Stimulated activated CD8-positive, alpha-beta memory T cell treated with anti-CD3 and anti-CD28 coated beads, Interleukin-7, amount 100 ng/mL, for 1 hour (primary cell): ENCODE measurements at places on chromosomes 2 and 18.

- no peak for DNase-seq
Measured at GRCh38 chr2:18413676-18414396, 146.6 kb downstream of the RDH14 start.

GRCh38 chr2:157325786-157326185 lies at the start of gene ERMN:
Gene ERMN, minus strand, starts transcription at chr2:157325824. Its CDS starts 182 bp downstream, at chr2:157325642.
- no peak for DNase-seq

GRCh38 chr2:99802734-99803133 lies 312.9 kb upstream of the REV1 start:
- DNase-seq = no peak

- no peak for DNase-seq
Measured at GRCh38 chr2:44743473-44743872, 198.0 kb upstream of the SIX3 start.

GRCh38 chr2:88711289-88711688 lies 19.8 kb downstream of the RPIA start:
- DNase-seq = no peak

- DNase-seq = no peak
Measured at GRCh38 chr2:74712223-74713053, 58.4 kb downstream of the SEMA4F start.

- DNase-seq = peak; percentile 39
Measured at GRCh38 chr2:241950413-241951315, 81.1 kb downstream of the RTP5 start.

DNA sequence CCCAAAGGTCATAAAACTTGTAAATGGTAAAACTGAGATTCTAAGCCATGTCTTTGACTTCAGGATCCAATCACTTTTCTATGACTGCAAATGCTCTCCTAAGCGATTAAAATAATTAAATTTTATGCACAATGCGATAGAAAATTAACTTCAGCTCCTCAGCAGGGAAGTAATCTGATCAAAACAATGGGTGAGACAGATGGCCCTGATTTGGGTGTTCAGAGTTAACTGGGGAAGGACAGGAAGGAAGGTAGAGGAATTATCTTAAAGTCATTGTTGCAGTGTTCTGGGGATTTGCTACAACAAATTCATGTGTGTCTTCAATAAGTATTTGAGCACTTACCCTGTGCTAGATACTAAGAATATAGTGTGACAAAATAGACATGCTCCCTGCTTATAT lies 446.0 kb upstream of the MEX3C start:
- DNase-seq = no peak

- DNase-seq = no peak
Measured at GRCh38 chr18:36856815-36857214, 27.9 kb downstream of the KIAA1328 start.

GRCh38 chr18:70047931-70048603 lies 100.4 kb upstream of the CD226 start:
- DNase-seq = no peak

DNA sequence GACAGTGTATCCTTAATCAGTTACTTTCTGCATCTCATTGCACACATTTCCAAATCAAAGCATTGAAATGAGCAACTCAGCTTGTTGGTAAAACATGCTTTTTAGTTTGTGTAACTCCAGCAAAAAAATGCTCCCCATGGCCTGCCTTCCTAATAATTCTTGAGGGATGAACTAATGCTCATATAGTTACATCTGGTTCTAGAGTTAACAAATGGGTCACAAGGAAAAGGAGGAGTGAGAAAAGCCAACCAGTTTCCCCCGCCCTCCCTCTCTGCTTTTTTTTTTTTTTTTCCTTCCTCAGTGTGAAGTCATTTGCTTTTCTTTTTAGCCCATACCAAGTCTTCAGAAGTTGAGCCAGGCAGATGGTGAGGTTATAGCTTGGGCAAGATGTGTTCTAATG lies 231.7 kb downstream of the MTX2 start:
- DNase-seq = no peak

- no peak for DNase-seq
Measured at GRCh38 chr2:166881177-166881576, 7.1 kb upstream of the XIRP2 start.

DNA sequence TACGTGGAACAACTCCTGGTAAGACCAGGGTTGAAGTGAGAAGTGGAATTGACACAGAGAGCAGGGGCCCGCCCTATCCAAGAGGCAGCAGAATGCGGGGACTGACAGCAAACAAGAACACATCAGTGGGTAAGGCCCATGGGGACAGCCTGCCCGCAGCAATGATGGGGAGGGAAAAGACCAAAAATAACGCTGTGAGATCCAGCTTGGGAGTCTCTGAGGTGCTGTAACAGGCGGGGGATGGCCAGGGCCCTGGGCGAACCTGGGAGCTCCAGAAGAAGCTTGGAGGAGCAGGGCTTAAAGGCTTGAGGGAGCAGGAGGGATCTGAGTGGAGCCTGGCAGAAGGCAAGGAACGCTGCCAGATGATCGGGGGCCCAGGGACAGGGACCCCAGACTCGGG lies 173.4 kb downstream of the TMEM200C start:
- no peak for DNase-seq

GRCh38 chr2:162787616-162788015 lies 51.0 kb downstream of the KCNH7 start:
- DNase-seq = no peak

DNA sequence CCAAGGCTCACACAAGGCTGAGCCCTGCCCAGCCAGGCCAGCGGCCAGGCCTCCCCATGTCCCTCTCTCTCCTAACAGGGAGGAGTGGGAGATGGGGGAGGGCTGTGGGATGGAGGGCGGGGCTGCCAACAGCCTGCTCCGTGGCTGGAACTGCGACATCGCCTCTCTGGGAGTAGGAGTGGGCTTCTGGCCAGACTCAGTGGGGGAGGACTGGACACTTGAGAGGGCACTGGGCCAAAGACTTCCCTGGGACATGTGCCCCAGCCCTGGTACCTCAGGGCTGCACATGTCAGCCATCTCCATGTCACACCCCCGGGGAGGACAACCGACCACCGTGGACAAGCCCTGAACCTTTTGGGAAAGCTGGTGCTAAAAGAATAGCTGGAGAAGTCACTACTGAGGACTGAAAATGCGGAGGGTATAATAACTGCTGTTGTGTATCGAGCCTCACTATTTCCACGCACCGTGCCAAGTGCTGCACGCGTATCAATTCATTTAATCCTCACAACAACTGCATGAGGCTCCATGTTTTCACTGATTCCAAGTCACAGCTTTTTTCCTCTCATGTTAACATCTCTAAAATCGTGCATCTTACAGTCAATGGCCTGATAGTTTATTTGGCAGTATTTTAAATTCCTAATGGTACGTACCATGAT lies 127.3 kb downstream of the MSH2 start:
- no peak for DNase-seq

- DNase-seq = no peak
Measured at GRCh38 chr2:181239201-181239799, 217.9 kb upstream of the ITGA4 start.

DNA sequence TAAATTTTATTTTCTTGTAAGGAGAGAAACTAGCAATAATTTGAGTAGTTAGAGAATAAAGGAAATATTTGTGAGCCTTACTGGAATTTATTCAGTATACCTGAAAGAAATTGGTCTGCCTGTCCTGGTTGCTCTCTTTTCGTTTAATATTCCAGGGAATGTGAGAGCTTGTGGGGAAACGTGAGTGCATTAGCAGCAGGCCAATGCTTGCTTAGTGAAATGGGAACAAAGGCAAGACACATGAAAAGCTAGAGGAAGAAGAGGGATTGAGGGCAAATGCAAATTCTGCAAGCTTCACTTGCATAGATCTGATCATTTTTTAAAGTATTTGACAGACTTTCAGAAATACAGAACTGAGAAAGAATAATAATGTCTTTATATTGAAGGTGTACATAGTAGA lies 111.0 kb downstream of the ERBB4 start:
- DNase-seq = no peak

DNA sequence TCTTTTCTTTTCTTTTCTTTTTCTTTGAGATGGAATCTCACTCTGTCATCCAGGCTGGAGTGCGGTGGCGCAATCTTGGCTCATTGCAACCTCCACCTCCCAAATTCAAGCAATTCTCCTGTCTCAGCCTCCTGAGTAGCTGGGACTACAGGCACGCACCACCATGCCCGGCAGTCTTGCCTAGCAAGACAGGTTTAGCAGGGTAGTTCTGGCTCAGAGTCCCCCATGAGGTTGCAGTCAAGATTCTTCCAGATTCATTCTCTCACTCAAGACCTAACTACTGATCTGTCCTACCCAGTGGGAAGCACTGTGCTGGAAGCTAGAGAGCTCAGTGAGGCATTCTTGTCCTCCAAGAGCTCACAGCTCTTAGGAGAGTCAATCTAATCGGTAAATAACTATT lies 17.6 kb upstream of the ZAP70 start:
- no peak for DNase-seq

- DNase-seq = no peak
Measured at GRCh38 chr18:40692871-40693270, 1262.2 kb upstream of the PIK3C3 start.

DNA sequence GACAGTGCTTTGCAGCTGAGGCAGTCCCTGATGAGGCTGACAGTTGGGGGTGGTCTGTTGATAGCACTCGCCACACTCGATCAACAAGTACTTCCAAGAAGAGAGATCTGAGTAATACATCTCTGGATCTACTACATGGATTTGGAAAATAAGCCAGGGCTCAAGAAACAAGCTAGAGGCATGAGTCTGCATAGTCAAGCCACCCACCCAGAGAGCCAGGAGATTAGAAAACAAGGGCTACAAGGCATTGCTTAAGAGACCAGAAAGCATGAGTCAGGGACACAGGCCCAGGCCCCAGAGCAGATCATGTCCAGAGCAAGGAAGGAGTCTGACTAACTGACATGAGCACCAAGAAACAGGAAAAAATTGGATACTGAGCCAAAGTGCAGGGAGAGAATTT lies 196.9 kb upstream of the CWC22 start:
- DNase-seq = no peak

- no peak for DNase-seq
Measured at GRCh38 chr18:25819746-25820363, 270.6 kb downstream of the SS18 start.

GRCh38 chr2:62672601-62673000 lies 32.9 kb upstream of the EHBP1 start:
- no peak for DNase-seq

DNA sequence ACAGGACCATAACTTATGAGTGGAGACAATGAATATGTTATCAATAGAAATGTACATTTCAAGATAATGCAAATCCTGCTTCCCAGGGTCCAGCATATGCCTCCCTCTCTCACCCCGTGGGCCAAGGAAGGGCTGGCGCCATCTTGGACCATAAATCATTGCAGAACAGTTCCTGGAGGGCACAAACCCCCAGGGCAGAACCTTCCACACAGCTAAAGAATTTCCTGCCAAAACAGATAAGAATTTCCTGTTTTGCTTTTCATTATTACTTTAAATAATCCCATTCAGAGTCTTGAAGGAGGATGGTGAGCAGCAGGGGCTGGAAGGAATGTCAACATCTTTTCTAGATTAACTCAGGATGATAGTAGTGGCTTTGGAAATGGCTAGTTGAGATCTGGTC lies 53.7 kb downstream of the EHD3 start:
- DNase-seq = no peak

DNA sequence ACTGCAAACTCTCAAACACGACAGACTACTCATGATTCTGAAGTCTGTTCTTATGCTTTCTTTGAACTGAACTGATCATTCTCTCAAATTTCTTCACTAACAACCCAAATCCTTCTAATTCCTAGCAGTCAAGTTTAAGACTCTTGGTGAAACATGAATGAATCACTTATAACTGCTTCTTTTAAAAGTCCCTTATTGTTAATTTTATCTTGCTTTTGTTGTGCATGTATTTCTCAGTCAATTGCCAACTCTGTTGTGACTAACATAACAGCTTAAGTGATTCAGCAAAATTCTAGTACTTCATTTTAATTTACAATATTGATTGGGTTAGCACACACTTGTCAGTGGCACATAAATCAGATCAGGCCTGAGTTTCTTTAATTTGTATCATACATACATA lies 357.0 kb upstream of the FSIP2 start:
- DNase-seq = no peak

GRCh38 chr18:24094561-24094960 lies 44.3 kb upstream of the CABYR start:
- DNase-seq = no peak

GRCh38 chr2:19158211-19158610 lies 200.2 kb downstream of the OSR1 start:
- no peak for DNase-seq

- DNase-seq = no peak
Measured at GRCh38 chr2:71471276-71471675, 17.9 kb downstream of the DYSF start.

GRCh38 chr2:191029280-191029950 lies 15.4 kb upstream of the STAT1 start:
- DNase-seq = no peak

GRCh38 chr18:24018299-24018886 lies 3.8 kb downstream of the TTC39C start:
- DNase-seq = no peak

- no peak for DNase-seq
Measured at GRCh38 chr18:78857314-78858150, 122.1 kb upstream of the SALL3 start.

GRCh38 chr2:85635636-85636035 lies 19.6 kb downstream of the USP39 start:
- DNase-seq = no peak

GRCh38 chr18:11412811-11413210 lies 196.6 kb upstream of the SLC35G4 start:
- no peak for DNase-seq

GRCh38 chr2:24313744-24314632 lies 46.3 kb downstream of the ITSN2 start:
- DNase-seq = no peak

- DNase-seq = no peak
Measured at GRCh38 chr2:208407667-208408066, 1.1 kb downstream of the PTH2R start.

- DNase-seq = no peak
Measured at GRCh38 chr18:36692921-36693332, 135.9 kb downstream of the TPGS2 start.

GRCh38 chr18:48607056-48607984 lies 68.5 kb downstream of the CTIF start:
- DNase-seq = no peak

GRCh38 chr2:99365661-99366060 lies 28.5 kb downstream of the EIF5B start:
- no peak for DNase-seq

GRCh38 chr2:98088261-98088660 lies 1.3 kb downstream of the VWA3B start:
- no peak for DNase-seq

DNA sequence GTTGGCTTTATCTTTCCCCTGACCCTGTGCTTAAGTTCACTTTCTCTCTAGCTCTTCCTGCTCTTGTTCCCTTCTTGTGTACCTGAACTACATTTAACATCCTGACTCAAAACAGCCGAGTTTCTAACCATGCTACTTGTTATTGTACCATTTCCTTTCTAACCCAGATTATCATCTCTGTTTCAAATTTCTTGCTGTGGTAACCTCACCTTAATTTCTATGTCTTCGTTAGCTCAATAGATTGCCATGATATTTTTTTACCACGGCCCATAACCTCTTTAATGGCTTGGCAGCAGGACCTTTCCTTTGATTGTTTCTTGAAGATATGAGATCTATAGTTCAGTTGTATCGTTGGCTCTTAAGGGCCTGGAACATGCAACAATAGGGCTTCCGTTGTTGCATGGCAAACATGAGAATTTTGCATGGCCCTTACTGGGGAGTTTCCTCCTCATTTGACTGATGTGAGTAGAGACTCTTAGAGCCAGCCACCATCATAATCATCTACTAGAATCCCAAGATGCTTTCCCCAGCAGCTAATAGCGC lies 11.1 kb downstream of the CFAP36 start:
- DNase-seq = no peak
